ENCODE measurements at places on chromosomes 7 and 10.
A peak's percentile ranks its signal among the peaks of the same experiment; 100 is the strongest.

DNA sequence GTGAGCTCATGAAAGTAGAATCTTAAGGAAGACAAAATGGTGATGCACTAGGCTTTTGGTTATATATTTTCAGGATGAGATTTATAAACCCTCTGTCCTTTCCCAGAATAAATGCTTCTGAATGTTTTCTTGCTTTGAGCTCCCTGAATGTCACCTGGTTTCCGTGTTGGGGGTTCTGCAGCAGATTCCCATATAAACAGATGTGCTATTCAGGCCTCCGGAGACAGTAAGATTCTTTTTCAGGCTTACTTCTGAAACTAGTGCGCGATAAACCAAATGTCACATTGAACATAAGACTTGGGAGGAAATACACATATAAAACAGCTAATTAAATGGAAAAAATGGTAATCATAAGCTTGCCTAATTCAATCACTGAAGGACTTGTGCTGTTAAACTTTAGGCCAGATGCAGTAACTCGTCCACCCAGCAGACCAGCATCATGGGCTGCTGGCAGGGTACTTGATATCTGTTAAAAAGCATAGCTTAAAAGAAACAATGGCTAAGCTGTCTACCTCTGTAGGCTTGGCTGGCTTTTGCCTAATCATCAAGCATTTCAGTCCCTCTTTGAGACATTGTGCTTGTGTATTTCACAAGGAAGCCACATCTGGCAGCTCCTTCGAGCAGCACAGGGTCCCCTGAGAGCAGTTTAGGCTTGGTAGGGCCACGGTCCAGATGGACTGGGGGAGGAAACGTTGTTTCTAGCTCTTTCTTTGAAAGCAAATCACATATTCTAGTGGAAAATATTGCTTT is 281.2 kb upstream of the KIAA1217 start:
- no peak for DNase-seq

DNA sequence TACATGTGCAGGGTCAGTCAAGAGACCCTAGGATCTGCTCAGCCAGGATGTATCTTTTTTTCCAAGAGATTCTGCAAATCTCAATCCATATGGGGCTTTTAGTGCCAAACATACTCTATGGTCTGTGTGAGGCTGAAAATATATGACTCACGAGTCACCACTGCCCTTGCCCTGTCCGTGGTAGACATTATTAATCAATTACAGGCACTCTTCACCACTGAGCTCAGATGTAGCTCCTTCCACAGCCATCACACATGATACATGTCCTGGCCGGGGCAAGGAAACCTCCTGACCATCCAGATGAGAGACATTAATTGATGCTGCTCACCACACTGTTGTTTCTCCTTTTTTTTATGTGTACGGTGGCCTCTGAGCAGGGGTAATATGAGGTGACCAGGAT is 90.2 kb upstream of the RET start:
- no peak for DNase-seq

DNA sequence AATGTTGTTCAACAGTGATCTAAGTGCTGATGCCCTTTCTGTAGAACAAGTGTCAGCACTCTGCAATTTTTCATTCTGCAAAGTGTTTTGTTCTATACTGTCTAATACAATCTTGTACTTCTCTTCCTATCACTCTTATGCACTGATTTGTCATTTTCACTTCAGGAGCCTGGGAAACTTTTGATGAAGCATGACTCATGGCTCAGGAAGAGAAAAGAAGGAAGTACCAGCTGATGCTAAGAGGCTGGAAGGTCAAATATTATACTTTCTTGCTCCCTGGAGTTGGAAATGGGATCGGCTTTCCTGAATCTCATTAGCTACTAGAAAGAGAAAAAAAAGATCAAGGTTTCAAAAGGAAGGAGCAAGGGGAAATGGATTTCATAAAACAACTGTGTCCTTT is 45.8 kb downstream of the DGKI start:
- DNase-seq = no peak

- no peak for DNase-seq
These were observed 94.9 kb upstream of the TBX20 start for GRCh38 chr7:35348611-35349400.

DNA sequence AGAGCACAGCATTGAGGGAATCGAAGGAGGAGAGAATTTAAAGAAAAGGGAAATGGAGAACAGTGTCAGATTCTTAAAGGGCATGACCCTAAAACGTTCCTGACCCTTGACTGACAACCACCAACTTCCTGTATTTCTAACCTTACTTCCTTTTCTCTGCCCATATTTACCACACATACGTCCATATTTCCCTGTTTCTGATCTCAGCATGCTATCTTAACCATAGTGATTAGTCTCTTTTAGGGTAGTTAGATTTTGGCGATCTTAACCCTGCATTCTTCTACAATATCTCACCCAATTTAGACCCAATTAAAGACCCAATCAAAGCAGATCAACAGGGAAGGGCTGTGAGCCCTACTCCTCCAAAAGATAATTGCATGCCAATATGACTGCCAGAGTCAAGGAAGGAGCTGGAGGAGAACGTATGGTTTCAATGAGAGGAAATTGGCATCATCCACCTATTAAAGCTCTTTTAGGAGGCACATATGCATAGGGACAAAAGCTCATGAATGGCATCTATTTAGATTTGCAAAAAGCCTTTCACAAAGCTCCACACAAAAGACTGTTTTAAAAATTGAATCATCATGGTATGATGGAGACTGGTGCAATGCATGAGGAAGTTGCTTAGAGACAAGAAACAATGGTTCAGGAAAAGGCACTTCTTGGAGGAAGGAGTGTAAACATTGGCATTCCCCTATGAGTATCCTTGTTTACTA is 49.0 kb upstream of the ARHGAP12 start:
- DNase-seq = no peak

GRCh38 chr10:50431791-50432190 is 180.5 kb upstream of the ASAH2 start:
- DNase-seq = peak; percentile 16

DNA sequence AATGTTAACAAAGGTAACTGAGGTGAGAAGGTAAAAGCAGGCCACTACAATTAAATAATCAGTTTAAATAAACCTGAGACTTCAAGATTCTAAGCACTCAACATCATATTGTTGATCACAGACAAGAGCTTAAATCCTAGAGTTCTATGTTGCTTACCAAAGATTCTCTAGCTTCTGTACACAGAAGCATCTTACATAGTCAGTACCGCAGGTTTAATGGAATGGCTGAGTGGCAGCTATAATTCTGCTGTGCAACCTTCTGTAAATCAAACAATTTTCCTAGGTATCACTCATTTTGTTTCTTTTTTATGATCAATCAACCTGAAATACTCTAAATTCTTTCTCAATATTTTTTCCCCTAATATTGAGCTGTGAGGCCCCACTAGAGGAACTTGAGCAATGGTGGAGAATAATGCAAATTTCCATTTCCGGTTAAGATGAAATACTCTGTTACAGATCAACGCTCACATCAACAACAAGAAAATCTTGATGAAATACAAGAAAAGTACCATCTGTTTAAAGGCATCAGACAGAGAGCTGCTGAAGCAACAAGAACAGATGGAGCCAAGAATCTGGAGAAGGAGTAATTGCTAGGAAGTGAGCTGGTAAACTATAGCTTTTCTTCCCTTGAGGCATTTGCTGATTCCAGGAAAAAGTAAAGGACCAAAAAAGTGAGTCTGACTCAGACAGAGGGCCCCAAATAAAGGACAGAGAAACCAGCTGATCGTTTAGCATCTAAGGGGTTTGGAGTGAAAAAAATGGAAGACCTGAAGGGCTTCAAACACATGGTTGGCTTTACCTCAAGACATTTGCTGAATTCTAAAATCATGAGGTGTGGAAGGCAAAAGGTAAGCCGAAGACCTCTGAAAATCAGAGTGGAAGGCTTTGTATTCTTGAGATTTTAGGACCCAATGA is 22.6 kb downstream of the PNPLA8 start:
- DNase-seq = no peak

- no peak for DNase-seq
These were observed 2.2 kb downstream of the EMX2 start for GRCh38 chr10:117544711-117545140.

GRCh38 chr10:58733436-58733835 is 220.8 kb downstream of the BICC1 start:
- DNase-seq = no peak

GRCh38 chr7:81165070-81165469 is 246.2 kb upstream of the SEMA3C start:
- no peak for DNase-seq

GRCh38 chr10:64518456-64518855 is 997.3 kb downstream of the REEP3 start:
- no peak for DNase-seq

GRCh38 chr7:75652788-75653187 is 86.0 kb downstream of the HIP1 start:
- DNase-seq = no peak

GRCh38 chr10:110967645-110968044 is 48.2 kb downstream of the SHOC2 start:
- DNase-seq = no peak

DNA sequence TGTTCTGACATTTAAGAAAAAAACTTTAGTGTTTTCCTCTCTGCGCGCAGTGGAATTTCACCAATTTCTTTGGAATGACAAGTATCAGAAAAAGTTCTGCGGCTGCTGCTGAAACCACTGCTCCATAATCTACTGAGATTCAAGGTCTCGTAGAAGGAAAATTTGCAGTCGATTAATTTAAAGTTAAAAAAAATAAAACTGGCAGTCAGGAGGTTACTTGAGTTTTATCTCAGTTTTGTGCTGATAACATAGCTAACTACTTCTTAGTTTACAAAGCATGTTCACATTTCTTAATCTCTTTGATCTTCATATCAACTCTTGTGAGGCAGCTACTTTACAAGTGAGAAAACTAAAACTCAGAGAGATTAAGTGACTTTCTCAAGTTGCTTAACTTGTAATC is 18.2 kb upstream of the CALD1 start:
- DNase-seq = no peak

DNA sequence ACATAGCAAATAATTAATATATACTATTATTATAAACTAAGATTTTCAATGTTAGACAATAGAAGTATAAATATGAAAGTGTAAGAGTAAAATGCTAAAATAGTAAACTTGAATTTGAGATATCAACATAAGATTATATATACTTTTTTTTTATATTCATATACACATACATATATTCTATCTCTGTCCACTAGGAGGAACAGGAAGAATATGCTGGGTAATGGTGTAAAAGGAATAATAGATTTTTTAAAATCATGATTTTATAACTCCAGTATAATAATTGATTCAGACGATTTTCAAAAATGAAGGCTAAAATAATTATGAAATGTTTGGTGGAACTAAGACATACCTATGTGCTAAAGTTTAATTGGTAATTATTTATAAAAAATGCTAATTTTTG is 37.7 kb downstream of the AGMO start:
- DNase-seq = no peak

GRCh38 chr7:73570521-73570920 is 7.9 kb downstream of the TBL2 start:
- DNase-seq = no peak

DNA sequence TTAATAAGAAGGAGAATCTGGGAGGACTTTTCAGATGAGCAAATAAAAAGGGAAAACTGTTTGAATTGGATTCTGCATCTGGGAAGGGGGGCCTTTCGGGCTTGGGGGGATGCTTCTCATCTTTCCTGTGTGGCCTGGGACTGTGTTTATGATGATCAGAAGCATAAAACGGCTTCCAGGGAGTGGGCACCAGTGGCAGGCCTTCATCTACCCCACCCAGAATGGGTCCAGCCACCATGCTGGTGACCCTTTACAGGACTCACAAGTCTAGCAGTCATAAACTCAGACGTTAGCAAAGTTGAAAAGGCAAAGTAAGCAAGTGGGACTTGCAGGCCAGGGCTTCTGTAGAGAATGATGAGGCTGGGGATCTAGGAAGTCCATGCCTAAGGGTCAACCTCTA is 198.3 kb upstream of the ZMIZ1 start:
- DNase-seq = no peak

GRCh38 chr10:47418321-47418720 is 34.2 kb upstream of the ZNF488 start:
- DNase-seq = no peak

DNA sequence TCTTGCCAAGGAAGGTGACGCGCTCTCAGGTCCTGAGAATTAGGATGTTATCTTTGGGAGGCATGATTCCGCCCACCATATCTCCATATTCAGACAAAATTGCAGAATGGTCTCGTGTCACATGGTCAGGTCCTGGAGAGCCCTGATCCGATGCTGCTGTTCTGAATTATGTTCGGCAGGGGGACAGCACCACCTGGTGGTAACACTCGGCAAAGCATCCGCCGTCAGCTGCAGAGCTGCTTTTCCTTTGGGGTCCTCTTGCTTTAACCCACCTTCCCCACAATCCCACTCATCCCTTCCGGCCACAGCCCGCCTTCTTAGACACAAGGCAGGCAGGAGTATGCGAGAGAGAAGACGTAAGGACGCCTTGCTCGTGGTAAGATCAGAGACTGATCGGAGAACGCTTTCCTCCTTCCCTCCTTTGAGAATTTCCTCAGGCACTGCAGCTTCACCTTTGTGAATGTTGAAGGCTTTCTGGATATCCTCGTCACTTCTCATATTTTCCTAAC is 327.8 kb upstream of the C7orf33 start:
- DNase-seq = peak; percentile 43
